Inflammatory macrophage treated with lipopolysaccharide for 4 hours (primary cell): ENCODE measurements at places on chromosomes 13 and 19.

- peak; percentile 65 for DNase-seq
These were observed 20.4 kb downstream of the MISP start for GRCh38 chr19:771332-771785.

- no peak for DNase-seq
These were observed 1.5 kb upstream of the RGCC start for GRCh38 chr13:41455725-41456419.

DNA sequence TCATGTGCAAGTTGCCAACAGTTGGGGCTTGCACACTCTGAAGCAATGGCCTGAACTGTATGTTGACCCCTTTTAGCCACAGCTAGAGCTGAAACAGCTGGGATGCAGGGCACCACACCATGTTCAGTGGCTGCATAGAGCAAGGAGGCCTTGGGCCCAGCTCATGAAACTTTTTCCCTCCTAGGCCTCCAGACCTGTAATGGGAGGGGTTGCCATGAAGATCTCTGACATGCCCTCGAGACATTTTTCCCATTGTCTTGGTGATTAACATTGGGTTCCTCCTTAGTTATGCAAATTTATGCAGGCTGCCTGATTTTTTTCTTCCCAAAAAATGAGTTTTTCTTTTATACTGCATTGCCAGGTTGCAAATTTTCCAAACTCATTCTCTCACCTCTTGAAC is 165.1 kb upstream of the PRR20A start:
- DNase-seq = no peak

DNA sequence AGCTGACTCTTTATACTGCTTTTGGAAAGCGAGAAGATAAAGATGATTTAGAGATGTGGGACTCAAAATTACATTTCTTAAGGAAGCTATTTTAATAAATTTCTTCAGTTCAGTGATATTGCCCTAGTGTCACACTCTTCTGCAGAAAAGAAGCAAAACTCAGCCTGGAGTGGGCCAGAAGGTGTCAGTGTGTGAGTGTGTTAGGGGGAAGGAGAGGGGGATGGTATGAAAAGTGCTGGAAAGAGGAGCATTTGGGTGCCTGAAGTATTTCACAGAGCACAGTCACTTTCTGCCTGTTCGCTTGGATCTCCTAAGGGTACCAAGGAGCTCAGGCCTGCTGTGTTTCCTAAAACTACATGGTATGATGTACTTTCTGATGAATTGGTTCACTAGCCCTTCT is 84.5 kb upstream of the FRY start:
- DNase-seq = no peak

DNA sequence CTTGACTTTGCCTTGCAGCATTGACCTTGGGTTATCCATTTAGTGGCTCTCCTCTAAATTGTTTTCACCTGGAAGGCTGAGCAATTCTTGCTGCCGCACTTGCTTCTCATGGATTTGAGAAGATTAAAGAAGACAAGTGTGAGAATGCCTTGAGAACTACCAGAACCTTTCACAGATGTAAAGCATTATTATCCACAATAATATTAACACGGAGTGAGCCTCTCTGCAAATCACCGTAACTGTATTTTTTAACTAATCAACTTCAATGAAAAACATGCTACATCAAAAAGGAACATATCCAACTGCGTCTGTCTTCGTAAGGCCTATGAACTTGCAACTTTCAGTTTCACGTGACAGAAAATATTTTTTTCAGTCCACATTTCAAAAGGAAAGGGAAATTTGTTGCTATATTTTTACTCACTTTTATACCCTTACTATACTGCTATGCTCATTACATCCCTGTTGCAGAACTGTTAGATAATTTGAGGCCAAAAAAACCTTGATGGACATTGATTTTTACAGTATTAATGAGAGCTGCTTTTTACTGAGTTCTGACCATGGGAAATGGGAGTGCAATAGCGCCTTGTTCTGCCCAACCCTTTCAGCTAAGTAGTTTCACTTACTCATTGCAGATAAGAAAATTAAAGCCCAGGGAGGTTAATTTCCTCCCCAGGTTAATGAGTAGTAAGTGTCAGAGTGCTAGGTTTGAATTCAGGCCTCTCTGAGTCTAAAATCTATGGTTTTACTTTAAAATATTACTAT is 93.8 kb upstream of the RAP2A start:
- peak; percentile 7 for DNase-seq

- no peak for DNase-seq
These were observed 49.6 kb upstream of the OLFM4 start for GRCh38 chr13:52978989-52979388.

- no peak for DNase-seq
These were observed 71.0 kb downstream of the SIPA1L3 start for GRCh38 chr19:37977992-37978391.

- DNase-seq = peak; percentile 47
These were observed 12.0 kb downstream of the ACTL9 start for GRCh38 chr19:8686549-8686948.

- no peak for DNase-seq
These were observed 7.5 kb downstream of the F10 start for GRCh38 chr13:113129921-113130750.

GRCh38 chr13:60229708-60230272 is 66.1 kb upstream of the DIAPH3 start:
- DNase-seq = no peak

GRCh38 chr19:56991912-56992311 is 127.9 kb upstream of the USP29 start:
- no peak for DNase-seq

GRCh38 chr13:110399801-110400200 is 92.7 kb downstream of the COL4A2 start:
- no peak for DNase-seq

- DNase-seq = no peak
These were observed 298.3 kb downstream of the MTUS2 start for GRCh38 chr13:29118471-29118870.

GRCh38 chr13:40666045-40666932 is at the start of gene FOXO1:
FOXO1 (minus strand) TSS chr13:40666641; CDS start chr13:40666212, 429 bp downstream.
- DNase-seq = peak; percentile 89

DNA sequence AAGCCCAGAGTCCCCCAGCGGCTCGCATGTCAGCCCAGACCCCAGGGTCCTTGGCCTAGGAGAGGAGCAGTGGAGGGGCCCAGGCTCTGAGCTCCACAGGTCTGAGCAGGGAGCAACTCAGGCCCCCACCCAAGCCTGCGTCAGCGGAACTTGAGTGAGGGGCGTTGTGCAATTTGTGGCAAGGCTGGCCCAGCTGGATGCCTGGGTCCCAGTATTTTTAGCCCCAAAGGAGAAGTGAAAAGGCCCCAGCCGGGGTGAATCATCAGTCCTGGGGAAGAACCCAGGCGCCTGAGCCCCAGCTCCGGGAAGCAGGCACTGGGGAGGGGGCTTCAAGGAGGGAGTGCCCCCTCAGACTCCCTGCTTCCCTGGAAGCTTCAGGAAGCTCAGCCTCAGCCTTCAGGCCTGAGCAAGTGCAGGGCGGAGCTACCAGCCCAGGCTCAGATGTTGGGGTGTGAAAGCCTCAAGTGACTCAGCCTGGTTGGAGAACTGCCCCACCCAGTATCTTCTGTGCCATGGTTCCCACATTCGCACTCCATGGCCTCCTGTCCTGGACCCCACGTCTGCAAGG is 7.2 kb downstream of the MED29 start:
- peak; percentile 89 for DNase-seq

- no peak for DNase-seq
These were observed 19.6 kb downstream of the CCDC8 start for GRCh38 chr19:46393456-46394401.

DNA sequence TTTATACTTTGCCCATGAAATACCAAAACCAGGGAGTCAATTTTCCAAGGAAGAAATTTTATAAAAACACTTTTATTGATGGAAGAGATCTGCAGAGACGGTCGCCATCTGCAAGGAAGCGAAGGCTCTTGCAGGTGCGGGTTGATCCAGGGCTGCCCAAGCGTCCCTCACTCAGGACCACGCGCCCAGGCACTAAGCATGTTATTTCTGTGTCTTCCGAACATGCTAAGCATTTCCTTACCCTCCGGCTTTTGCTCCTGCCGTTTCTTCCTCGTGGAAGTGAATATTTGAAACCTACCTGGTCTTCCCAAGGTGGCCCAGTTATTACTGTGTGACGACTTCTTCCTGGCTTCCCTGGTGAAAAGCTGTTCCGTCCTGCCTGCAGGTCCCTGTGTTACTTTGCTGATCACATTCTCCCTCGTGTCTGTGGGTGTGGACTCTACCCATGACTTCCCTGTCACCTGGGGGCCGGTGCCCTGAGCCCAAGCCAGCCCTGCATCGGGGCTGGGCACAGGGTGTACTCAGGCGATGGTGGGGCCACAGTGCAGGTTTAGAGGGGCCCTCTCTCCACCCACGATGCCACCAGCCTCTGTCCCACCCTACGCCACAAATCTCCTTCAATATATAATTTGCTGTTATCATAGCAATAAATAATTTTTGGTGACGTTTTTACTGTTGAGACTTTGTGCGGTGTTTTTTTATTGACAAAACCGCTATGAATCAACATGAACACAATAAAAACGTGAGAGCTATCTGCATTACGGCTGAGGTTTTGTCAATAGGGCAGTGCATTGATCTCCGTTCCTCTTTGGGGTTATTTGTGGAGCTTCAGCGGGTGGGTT is 119.4 kb downstream of the URI1 start:
- no peak for DNase-seq

DNA sequence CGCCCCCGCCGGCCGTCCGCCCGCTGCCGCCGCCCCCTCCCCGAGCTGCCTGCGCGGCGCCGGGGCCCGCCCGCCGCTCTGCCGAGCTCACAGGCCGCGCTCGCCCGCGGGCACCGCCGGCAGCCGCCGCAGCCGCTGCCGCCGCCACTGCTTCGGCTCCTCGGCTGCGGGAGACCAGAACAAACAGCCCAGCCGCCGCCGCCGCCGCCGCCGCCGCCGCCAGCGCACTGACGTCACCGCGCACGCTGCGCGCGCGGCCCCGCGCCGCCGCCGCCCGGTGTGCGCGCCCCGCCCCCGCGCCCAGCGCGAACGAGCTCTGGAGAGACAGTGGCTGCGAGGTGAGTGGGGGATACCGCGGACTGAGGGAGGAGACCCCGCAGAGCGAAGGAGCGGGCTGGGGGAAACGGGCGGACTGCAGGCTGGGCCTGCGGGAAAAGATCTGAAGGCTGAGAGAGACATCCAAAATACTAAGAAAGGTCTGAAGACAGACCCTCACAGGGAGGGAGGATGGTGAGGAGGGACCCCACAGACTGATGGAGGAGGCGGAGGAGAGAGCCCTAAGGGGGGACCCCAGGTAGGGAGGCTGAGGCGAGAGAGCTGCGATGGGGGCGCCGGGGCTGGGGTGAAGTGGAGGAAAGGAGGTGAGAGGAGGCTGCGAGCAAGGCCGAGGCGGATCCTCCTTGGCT is at the start of gene BRD4:
TSS of gene BRD4 (minus strand) at position 229 of the 686 bp plus-strand sequence. CDS start 59,440 bp downstream, outside the sequence.
- DNase-seq = peak; percentile 71

DNA sequence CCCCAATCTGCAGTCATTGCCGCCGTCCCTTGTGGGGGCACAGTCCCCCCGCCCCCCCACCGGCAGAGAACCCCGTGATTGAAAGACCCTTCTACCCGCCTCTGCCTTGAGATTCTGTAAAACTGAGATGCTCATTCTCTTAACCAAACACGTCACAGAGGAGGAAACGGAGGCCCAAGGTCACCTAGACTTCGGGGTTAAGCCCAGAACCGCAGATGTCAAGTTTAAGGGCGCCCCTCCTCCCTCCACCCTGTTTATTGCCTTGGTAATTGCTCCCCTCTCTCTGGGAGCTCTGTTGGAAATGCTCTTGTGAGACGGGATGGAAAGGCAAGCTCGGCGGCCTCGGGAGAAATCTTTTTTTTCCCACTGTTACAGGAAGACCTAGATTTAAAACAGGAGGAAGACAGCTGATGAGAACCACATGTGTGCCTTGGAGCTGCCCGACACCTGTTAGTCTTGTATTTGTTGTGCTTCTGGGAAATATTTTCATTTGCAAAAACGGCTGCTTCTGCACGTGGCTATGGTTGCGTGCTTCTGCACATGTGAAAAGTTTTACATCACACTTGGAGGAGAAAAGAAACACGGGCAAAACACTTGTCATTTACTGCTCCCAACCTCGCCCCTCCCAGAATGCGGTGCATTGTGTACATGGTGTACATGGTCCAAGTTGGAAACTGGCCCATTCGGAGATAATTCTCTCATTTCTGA is 1.1 kb upstream of the MED26 start:
- DNase-seq = no peak

DNA sequence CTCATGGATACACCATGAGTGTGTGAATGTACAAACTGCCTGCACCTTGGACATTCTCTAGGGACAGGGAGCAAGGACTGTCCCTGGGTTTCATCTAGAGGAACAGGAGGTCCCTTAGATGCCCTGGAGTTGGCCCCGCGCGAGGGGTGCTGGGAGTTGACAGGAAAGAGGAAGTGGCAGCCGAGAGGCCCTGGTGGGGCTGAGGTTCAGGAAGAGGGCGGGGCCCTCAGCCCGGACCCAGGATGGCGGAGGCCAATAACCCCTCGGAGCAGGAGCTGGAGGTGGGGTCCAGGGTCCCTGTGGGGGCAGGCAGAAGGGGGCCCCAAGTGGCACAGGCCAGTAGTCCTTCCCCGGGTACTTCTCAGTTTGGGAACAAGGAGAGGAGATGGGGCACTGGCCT is 6.9 kb downstream of the PKN1 start:
- DNase-seq = peak; percentile 86

DNA sequence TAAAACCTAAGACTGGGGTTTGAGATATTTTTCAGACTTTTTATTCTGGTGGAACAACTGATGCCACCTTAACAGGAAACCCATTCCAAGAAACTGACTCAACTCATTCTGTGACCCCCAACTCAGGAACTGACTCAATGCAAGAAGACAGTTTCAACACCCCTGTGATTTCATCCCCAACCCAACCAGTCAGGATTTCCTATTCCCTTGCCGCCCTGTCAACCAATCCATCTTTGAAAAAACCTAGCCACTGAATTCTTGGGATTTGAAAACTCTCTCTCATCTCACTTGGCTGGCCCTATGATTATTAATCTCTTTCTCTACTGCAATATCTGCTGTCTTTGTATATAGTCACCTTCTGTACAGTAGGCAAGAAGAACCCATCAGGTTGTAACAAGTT is 1211.9 kb upstream of the ATXN8OS start:
- DNase-seq = no peak

DNA sequence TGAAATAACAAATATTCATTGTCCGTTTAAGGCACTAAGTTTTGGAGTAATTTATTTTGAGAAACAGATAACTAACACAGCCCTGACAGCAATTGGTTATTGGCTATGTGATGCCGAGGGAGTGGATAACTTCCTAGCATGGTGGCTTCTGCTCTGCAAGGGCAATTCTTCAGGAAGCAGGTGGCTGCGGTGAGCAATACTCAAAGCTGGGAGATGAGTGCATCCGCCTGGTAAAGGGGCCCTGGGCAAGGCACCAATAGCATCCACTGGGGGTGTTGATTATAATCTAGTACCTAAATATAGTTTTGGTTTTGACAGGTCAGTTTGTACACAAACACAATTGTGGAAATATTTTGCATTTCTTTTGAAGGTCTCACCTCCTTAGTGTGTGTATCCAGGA is 41.0 kb downstream of the CCDC70 start:
- DNase-seq = no peak

DNA sequence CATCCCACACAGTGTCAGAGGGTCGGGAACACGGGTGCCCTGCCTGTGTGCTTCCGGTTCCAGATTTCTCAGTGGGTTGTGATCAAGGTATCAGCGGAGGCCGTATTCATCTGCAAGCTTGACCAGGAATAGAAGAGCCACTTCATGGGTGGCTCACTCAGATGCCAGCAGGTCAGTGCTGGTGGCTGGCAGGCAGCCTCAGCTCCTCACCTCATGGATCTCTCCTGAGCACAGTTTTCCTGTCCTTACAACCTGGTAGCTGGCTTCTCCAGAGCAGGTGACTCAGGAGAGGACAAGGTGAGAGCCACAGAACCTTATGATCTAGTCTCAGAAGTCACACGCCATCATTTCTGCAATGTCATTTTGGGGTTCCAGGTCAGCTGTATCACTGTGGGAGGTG is 44.8 kb upstream of the SPATA13 start:
- no peak for DNase-seq
